Stimulated activated CD8-positive, alpha-beta memory T cell treated with anti-CD3 and anti-CD28 coated beads, Interleukin-7, amount 100 ng/mL, for 1 hour (primary cell): ENCODE measurements at places on chromosomes 5 and 9.

GRCh38 chr9:116308076-116308475 lies 154.5 kb downstream of the PAPPA start:
- DNase-seq, result no peak

- DNase-seq, result no peak
Observed at GRCh38 chr5:178866946-178867345, 7.2 kb downstream of the ZNF354B start.

- no peak for DNase-seq
Observed at GRCh38 chr5:118354797-118355196, 633.5 kb downstream of the DTWD2 start.

GRCh38 chr9:84998639-84999038 lies 329.1 kb downstream of the NTRK2 start:
- no peak for DNase-seq

- no peak for DNase-seq
Observed at GRCh38 chr9:77954013-77954665, 77.5 kb downstream of the GNAQ start.

GRCh38 chr9:3331801-3332200 lies 194.0 kb downstream of the RFX3 start:
- no peak for DNase-seq

DNA sequence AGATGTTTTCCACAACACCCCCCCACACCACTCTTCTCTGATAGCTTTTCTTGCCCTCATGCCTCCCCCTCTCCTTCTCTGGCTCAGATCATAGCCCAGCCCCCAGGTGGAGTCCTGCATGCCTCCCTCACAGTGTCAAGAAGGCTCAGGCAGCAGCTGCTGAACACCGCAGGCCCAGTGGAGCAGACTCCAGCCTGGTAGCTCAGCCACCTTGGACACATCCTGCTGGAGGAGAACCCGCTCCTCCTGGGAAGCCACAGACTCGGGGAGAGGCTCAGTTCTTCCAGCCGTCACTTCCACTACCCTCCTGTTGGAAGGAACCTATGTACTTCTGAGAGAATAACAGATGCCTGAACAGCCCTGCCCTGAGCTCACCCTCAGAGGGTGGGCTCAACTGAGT lies 143.4 kb downstream of the SPOCK1 start:
- no peak for DNase-seq

- DNase-seq, result no peak
Observed at GRCh38 chr5:77354454-77354853, 137.7 kb downstream of the WDR41 start.

- no peak for DNase-seq
Observed at GRCh38 chr9:35618325-35618727, at the start of gene CD72. CD72 (minus strand) TSS chr9:35618413; CDS start chr9:35618303, 110 bp downstream.

DNA sequence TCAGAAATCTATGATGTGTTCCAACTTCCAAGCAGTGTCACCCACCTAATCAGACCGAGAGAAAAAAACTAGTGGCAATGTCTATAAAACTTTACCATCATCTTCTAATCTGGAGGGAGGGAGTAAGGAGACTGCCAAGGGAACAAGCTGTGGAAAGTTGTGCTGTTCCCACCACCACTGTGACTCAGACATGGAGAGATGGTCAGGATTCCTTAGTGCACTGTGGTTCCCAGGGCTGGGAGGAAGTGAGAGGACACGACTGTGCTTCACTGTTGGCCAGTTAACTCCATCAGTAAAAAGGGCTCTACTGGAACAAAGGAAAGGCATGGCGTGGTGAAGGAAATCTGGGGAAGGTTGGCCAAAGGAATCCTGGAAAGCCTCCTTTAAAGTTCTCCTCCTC lies 18.8 kb downstream of the TICAM2 start:
- no peak for DNase-seq

- DNase-seq, result no peak
Observed at GRCh38 chr9:73780916-73781315, 629.3 kb downstream of the ANXA1 start.

GRCh38 chr5:116573279-116573701 lies 1.3 kb downstream of the SEMA6A start:
- DNase-seq, result no peak

- DNase-seq, result no peak
Observed at GRCh38 chr5:76468635-76469425, 65.7 kb downstream of the IQGAP2 start.

- DNase-seq, result no peak
Observed at GRCh38 chr5:146005723-146006122, 69.3 kb downstream of the SH3RF2 start.

DNA sequence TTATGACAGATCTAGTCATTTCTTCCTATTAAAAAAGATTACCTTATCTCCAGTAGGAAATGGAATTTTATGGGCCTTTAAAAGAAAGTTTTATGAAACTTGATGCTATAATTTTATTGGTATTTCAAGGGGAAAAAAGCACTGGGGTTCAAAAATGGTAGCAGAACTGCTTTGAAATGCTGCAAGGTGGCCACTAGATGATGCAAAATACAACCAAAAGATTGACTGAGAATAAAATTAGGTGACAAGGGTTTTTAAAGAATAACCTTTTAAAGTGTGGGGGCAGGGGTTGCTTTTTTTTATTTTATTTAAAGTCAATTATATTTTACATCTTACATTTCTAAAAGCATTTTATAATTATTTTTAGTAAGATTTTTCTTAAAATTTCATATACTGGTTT lies 61.7 kb downstream of the KLF9 start:
- DNase-seq, result no peak

GRCh38 chr5:89343666-89344065 lies 460.7 kb upstream of the MEF2C start:
- DNase-seq, result no peak

- DNase-seq, result no peak
Observed at GRCh38 chr5:172453206-172453985, 929 bp downstream of the SH3PXD2B start.

GRCh38 chr9:91547081-91547480 lies 123.4 kb upstream of the NFIL3 start:
- DNase-seq, result no peak

DNA sequence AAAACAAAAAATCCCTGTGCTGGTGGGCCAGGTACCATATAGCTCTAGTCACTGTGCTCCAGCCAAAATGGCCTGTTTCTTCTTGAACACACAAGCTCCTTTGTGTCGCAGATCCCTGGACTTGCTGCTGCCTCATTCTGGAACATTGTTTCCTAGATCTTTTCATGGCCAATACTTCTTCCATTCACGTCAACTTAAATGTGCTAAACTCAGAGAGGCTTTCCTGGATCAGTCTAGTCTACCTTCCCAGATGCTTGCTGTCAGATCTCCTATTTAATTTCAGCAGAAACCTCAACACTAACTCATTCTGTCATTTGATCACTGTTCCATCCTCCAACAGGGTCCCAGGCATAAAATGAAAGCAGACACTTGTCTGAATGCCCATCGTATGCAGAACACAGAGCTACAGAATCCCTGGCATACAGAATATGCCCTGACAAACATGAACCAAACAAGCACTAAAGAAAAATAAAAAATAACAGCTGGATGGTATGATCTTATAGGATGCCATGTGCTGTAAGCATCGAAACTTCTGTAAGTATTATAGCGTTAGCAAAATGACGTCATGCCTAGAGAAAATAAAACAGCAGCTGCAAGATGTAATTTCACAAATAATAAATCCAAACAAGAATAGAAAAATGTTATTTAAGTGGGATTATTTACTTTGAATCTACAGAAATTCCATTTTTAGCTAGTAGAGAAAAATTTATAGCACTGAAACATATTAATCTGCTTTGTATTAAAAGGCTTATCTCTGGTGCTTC lies 403.7 kb upstream of the DAP start:
- DNase-seq, result no peak

DNA sequence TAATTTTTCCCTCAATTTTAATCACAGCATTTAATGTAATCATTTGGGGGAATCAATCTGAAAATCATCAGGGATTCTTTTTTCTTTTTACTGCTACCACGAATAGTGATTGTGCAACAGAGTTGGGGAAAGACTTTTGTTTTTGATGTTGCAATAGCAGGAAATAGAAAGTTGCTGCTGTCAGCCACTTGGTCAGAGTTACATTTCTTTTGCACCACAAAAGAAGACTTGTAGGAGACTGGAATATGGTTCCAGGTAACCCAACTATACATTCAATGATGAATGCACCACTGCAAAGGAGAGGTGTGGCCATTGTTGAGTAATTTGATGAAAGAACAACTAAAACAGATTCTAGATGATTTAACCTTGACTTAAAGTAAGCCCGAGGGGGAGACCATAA lies 46.3 kb upstream of the PALM2AKAP2 start:
- no peak for DNase-seq

DNA sequence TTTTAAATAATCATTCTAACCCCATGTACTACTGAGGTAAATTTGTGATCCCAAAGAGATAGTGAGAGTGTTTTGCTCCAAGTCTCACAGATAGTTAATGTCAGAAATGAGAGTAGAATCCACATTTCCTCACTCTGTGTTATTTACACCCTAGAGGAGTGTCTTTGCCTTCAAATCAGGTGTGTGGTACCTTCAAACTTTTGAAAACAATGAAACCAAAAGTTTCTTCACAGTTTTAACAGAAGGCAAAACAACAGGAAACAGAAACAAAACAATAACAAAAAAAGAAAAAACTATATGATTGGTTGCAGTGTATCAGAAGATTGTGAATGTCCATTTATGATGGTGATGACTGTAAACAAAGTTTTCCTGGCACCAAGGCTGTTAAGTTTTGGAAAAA lies 85.9 kb downstream of the ERBIN start:
- no peak for DNase-seq

GRCh38 chr5:75992753-75993152 lies 90.4 kb upstream of the SV2C start:
- DNase-seq, result no peak

- DNase-seq, result no peak
Observed at GRCh38 chr5:178422400-178422775, 167.8 kb downstream of the COL23A1 start.

GRCh38 chr9:6703898-6704639 lies 53.7 kb upstream of the KDM4C start:
- peak; percentile 62 for DNase-seq

GRCh38 chr5:73692981-73693380 lies 67.0 kb downstream of the ARHGEF28 start:
- no peak for DNase-seq

DNA sequence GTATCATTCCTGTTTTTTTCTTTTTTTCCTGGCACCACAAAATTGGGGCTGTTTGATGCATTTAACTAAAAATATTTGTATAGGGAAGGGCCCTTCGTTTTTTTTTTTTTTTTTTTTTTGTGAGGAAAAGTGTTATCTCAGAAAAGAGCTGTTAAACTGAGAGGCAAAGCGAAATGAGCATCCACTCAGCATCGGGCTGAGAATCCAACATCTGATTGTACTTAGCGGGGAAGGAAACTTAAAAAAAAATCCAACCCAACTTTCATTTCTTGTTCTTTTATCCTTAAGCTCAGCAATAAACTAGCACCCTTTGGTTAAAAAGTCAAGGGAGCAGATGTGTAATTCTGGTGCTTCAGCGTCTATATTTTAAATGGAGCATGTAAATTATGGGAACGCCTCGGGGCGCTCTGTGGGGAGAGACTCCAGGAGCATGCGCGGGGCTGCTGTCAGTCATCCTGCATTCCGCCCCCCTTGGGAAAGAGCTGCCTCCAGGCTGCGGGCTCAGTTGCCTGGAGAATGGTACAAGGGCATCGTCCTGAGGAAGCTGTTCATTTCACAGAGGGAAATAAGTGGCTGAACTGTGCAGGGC lies 33.3 kb downstream of the DMRT2 start:
- no peak for DNase-seq

DNA sequence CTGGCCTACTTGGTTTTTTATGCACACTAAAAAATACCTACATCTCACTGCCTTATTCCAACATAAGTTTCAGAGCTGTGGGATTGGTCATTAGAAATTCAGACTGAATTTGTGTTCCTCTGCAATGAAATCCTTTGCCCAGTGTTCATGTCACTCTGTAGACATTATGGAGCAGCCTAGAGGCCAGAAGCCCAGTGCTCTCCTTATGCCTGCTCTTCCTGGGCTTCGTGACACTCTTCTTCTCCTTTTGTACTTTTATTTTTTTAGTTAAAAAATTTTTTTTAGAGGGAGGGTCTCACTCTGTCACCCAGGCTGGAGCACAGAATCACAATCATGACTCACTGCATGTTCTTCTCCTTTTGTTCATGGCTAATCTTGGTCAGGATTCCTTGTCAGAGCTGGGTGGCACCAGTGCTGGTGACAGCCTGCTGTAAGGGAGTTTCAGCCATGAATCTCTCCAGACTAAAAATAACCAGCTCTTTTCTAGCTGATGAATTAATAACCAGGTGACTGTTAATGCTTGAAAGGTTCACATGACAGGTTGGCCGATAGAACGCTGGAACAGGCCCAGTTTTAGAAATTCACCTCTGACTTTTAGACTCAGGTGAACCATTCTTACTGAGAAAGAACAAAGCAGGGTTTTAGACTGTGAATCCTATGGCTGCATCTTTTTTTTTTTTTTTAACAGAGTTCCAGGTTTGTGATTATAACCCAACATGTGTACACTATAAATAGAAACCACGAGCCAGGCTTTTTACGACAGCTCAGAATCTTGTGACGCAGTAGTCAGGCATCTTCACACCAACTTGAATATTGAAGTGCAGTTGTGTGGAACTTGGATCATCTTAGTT lies 34.1 kb upstream of the C5orf47 start:
- no peak for DNase-seq

DNA sequence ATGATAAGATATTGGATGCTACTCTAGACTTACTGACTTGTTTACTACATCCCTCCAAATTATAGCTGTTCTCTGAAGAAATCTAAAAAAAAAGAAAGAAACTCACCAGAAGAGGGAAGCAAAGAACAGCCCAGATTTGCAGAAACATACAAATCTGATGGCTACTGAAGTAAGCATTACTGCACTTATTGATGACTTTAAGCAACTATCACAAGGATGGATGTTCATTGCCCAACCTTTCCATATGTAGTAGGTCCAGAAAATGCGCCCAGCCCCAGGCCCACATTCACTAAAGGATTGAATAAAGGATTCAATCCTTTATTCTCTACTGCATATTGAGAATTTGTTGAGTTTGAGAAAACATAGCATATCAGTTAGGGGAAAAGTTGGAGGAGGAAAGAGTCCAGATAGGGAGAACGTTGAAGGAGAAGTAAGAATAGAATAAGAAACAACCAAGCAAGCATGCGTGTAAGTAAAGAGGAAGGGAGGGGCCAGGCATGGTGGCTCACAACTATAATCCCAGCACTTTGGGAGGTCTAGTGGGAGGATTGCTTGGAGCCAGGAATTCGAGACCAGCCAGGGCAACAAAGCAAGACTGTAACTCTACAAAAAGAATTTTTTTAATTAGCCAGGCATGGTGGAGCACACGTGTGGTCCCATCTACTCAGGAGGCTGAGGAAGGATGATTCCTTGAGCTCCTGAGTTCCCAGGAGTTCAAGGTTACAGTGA lies 33.8 kb upstream of the DTWD2 start:
- DNase-seq, result no peak

DNA sequence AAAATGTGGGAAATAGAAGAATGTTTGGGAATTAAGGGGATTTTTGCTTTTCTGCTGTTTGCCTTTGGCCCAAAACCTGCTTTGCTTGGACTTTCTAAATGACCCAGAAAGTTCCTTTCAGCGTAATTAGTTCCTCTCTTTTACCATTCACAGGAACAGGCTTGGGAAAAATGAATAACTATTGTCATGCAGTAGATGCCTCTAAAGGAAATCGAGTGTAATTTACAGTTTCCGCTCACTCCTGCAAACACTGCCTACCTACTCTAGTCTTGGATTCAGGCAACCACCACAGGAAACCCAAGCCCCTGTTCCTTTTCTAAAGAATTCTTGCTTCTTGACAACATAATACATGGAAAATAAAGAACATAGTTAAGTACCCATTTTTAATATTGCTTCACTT lies 25.0 kb downstream of the TTC23L start:
- DNase-seq, result no peak
